ENCODE measurements at places on chromosomes 3 and 15. TPM values are rescaled to one million over a fixed set of nuclear protein-coding genes. Genes with fewer than 3 reads are reported as not detected.

GRCh38 chr15:25846377-25846776, 16.8 kb downstream of the ATP10A start:
- DNase-seq: peak; percentile 60

SERPINI2 gene
- total RNA-seq: not detected

DNA sequence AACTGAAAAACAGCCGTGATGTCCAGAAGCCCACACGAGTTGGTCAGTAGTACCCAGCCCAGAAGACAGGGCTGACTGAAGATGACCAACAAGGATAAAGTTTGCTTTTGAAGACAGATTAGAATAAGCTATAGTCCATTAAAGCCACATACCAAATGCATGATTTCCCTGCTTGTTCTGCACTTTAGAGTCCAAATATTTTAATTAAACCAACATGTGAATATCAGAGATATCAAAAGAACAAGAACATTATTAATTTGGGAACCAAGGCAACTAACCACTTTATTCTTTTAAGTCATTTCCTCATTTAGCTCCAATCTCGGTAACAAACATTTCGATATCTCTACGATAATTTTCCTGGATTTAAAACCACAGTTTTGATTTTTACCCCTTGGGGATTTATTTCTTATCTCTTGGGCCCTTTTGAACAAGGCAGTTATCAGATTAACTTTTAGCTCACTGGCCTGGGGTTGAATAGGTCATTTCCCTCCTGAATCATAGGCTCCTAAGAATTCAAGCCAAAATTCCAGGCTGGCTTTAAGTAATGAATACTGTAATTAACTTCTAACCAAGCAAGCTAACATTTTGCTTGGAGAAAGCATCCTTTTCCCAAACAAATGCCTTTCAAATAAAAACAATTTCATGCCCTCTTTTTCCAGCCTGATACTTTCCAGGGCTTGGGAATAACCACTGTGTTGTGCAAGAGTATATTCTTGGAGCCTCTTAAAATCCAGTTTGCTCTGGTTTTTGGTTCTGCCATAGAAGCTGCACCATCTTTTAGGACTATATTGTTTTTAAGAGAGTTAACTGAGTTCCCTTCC, 102.9 kb upstream of the NR2E3 start:
- DNase-seq: no peak

NEK10 gene
- 0.36 TPM for total RNA-seq

DNA sequence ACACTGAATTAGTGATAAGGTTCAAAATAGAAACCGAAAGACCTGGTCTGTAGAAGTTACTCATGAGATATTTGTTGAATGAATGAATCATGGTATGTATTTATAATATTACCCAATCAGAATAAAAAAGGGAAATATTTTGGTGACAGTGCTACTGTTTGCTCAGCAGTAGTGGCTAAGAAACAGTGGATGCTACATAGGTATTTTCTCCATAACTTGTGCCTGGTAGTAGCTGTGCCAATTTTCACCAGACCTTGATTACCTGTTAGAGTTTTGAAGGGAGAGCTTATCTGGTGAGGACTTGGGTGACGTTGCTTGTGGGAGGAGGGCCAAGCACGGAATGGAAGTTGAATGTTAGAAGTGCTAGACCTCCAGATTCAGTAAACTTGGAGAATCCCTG, 14.3 kb downstream of the LIMD1 start:
- no peak for DNase-seq

CDHR4 gene
- 0.39 TPM for total RNA-seq

DNA sequence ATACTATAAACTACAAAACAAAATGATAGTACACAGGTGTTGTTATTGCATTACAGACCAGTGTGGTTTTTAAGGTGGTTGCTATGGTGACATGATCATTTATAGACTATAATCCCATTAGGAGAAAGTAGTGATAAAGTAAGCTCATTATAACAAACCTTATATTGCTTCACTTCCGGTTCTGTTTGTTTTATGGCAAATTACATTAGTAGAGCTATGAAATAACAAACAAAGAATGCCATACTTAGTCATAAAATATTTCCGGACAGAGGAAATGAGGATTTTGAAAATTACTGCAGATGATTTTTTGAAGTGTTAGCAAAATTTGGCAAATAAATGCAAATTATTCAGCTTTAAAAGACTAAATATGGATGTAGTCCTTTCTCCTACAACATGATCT, 640.4 kb upstream of the ARPP21 start:
- no peak for DNase-seq

CFAP100 gene
- total RNA-seq: not detected

DNA sequence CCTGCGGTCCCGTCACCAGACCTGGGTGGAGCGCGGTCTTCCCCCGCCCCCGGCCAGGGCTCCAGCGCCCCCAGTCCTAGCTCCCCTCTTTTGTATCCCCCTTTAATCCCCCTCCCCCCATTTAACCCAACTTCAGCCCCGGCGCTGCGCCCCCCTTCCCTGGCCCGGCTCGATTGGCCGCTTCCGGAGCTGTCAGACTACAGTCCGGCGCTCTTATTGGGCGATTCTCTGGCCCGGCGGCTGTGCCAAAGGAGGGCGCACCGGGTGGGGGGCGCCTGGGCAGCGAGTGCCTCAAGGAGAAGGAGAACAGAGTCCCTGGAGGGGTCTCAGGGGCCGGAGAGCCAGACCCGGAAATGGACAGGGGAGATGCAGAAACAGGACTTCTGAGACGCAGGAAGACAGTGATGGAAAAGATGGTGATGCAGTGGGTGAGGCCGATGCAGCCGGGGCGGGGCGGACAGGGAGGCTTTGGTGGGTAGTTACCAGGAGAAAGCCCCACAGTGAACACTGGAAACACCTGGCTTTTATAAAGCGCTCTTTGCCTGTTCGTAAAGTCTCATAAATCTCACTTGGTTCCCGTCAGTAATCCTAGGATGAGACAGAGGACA, 1.2 kb upstream of the ADCY5 start:
- no peak for DNase-seq

PLCD1 gene
- total RNA-seq: 16.8 TPM

DNA sequence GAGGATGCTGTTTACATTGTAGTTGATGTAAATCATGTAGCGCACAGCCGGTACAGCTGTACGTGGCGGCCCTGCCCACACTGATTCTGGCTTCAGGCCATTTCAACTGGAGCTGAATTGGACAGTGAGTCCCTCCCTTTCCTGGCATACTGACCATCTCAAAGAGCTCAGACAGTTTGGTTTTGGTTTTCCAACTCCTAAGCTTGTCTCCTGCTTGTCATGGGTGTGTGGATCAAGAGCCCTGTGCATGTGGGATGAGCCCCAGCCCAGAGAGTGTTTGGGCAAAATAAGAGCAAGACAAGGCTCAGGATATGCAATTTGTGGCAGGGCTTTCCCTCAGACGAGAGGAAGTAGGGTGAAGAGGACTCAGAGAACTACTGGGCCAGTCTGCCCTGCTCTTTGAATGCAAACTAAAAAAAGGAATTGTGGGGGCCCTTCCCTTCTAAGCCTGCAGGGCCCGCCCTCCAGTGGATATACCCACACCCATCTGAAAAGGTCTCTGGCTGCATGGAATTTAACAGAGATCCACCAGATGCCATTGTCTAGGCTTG, 13.3 kb downstream of the ITGA11 start:
- DNase-seq: no peak

STX19 gene
- total RNA-seq: not detected

DNA sequence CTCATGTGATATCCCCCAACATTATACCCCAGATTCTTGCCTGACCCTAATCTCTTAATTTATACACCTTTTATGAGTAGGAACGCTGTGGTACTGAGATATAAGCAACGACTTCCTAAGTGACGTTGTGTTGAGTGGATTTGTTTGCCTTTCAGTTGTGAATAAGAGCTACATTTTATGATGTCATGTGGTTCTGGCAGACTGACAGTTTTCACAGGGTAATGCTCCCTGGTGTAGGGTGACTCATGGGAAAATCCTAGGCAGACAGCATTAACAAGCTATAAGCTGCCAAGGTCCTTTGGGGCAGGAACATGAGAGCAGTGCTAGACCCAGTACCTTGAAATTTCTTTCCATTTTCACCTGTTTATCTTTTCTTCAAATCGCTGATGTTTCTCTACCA, 11.2 kb downstream of the C3orf52 start:
- DNase-seq: peak; percentile 51

DNA sequence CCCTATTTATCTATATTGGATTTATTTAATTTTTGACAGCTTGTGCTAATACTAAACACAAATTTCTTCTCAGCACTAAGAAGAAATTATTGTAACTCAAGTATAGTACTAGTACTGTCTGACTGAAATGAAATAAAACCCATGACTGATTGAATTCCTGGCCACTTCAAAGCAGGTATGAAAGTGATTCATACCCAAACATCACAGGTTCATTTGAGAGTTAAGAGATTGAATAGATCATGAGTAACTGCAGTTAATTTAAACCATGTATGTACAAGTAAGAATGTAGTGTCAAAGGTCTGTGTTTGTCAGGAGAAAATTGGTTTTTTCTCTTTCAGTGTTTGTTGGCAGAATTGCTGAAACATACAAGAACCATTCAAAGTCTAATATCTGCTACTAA, 332.0 kb upstream of the GRM7 start:
- no peak for DNase-seq

GRCh38 chr15:40747685-40748631, 7.1 kb downstream of the RMDN3 start:
- DNase-seq: no peak

Data from activated T-cell treated with anti-CD3 and anti-CD28 coated beads, Interleukin-2, amount 50 U/mL, for 72 hours (primary cell).